ENCODE measurements at places on chromosomes 1 and 21. TPM values are rescaled to one million over a fixed set of nuclear protein-coding genes. Genes with fewer than 3 reads are reported as not detected.
A peak's percentile ranks its signal among the peaks of the same experiment; 100 is the strongest.

OR2L8 gene
- not detected for total RNA-seq

YTHDF2 gene
- total RNA-seq = 32.1 TPM

ACTA1 gene
- 7,565 TPM for total RNA-seq

CYP4A11 gene
- not detected for total RNA-seq

KPRP gene
- not detected for total RNA-seq

TTLL7 gene
- total RNA-seq = 7.8 TPM

CNKSR1 gene
- 1.8 TPM for total RNA-seq

- no peak for DNase-seq
Measured at GRCh38 chr1:203743091-203743571, 21.9 kb upstream of the LAX1 start.

DNA sequence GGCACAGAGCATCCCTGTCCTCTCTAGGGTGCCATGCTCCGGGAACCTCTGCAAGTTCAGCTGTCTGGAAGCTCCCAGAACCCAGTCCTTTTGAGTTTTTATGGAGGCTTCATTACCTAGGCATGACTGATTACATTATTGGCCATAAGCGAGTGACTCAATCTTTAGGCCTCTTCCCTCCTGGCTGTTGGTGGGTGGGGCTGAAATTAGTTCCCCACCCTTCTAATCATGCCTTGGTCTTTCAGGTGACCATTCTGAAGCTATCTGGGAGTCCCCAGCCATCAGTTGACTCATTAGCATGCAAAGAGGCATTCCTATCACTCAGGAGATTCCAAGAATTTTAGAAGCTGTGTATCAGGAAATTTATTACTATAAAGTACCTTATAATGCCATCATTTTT lies 46.6 kb downstream of the WLS start:
- DNase-seq = no peak

DNA sequence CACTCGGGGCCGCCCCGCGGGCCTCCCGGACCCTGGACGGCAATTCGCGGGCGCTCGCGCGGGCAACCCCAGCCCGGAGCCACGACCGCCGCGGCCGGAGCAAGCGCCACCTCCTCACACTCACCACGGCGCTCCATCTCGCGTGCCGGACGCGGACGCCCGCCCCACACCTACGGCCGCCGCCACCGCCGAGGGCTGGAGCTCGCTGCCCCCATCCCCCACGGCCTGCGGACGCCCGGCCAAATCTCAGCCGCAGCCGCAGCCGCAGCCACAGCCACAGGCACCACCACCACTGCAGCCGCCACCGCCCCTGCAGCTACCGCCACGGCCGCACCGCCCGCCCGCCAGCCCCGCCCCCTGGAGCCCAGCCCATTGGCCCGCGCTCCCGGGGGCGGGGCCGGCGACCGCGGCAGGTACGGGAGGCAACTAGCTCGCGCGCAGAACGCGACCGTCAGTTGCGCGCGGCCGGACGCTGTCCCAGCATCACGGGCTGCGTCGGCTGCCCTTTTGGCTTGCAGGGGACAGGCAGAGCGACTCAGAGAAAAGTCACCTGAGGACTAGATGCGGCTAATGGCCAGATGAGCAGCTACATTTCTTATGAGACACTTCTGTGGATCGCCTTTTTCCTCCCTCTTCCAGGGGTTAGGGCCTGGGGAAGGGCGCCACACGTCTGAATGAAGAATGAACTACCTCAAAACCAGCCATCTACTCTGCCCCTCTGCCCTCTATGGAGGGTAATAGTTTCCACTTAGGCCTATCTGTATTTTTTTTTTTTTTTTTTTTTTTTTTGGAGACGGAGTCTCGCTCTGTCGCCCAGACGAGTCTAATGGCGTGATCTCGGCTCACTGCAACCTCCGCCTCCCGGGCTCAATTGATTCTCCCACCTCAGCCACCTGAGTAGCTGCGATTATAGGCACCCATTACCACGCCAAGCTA lies at the start of gene ARHGAP29:
TSS of gene ARHGAP29 (minus strand) at position 294 of the 936 bp plus-strand sequence. CDS start 5,973 bp downstream, outside the sequence.
- peak; percentile 89 for DNase-seq

- no peak for DNase-seq
Measured at GRCh38 chr21:40049031-40049930, 182.0 kb downstream of the PCP4 start.

GRCh38 chr1:93779540-93780165 lies 98.0 kb upstream of the BCAR3 start:
- DNase-seq = no peak

DNA sequence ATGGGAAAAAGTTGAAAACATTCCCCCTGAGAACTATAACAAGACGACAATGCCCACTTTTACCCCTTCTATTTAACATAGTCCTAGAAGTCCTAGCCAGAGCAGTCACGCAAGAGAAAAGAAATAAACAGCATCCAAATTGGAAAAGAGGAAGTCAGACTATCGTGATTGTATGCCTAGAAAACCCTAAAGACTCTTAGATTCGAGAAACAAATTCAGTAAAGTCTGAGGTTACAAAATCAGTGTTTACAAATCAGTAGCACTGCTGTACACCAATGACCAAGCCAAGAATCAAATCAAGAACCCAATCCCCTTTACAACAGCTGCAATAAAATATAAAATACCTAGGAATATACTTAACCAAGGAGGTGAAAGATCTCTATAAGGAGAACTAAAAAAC lies 72.4 kb downstream of the POU2F1 start:
- DNase-seq = no peak

DNA sequence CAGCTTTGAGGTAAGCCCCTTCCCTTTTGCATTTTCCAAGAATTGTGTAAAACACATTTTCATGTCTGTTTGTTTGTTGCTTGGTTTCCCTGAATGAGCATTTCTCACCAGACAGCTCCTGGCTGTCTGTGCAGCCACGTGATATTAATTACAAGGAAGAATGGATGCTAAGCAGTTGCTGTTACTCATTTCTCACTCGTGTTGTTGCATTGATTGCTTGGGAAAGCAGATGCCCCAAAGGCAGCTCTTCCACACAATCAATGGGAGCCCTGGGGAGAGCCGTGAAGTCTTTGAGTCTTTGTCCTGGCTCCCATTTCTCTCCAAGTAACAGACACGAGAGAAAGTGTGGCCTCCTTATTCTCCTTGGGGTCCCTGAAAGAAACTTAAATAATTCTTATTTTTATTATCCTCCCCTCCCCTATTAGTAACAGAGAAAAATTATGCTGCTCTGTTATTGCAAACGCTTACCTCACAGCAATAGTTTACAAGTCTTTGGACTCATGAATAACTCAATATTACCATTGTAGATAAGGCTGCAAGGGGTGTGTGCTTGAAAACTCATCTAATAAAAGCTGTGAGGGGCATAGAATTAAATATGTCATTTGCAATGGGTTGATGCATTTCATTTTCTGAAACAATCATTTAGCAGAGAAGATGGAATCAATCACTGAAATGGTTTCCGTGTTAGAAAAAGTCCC lies 127.7 kb upstream of the CAMK1G start:
- DNase-seq = no peak

GRCh38 chr1:48007047-48007446 lies 9.9 kb upstream of the TRABD2B start:
- no peak for DNase-seq

DNA sequence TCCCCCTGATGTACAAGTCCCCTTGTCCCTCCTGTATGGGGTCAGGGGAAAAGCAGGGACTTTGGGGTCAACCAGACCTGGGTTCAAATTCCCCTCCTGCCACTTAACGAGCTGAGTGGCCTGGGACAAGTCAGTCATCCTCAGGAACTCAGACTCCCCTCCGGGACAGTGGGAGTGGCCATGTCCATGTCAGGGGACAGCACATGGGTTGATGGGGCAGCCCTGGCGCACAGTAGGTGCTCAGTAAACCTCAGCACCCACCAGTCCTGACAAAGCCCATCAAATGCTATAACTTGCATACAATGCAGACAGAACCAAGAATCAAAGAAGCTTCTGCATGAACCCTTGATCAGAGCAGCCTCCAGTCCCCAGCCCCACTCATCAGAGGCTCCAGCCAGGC lies 30.0 kb downstream of the MATN1 start:
- no peak for DNase-seq

Measured in left ventricle myocardium inferior (tissue), 1 donor.